ENCODE measurements at places on chromosomes 7 and 10.

DNA sequence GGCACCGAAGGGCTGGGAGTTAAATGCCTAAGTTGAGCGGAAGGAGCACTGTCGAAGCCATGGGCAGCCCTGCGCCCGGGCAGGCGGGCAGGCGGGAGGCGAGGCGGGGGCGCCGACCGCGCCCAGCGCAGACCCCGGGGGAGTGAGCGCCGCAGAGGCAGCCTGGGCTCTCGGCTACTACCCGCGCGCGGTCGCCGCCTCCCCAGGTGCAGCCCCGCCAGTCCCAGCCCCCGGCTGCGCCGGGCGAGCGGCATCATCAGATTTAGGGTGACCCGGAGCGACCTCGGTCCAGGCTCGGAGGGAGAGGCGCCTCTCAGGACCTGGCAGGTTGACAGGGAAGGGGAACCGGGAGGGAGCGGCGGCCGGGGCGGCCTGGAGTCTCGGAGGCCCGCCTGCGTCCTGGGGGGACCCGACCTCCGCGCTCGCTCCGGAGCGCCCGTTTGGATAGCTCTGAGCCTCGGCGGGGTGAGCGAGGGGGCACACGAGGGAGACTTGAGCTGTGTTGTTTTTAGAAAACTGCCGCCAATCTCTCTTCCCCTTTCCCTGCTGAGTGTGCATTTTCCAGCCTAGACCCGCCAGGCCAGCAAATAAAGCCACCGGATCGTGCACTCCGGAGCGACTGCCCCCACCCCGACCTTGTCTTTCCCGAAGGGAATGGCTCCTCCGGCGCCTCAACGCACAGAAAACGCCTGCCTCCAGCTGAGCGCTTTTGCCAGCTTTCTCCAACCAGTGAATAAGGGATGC is 2.3 kb upstream of the NRP1 start:
- peak; percentile 36 for DNase-seq

DNA sequence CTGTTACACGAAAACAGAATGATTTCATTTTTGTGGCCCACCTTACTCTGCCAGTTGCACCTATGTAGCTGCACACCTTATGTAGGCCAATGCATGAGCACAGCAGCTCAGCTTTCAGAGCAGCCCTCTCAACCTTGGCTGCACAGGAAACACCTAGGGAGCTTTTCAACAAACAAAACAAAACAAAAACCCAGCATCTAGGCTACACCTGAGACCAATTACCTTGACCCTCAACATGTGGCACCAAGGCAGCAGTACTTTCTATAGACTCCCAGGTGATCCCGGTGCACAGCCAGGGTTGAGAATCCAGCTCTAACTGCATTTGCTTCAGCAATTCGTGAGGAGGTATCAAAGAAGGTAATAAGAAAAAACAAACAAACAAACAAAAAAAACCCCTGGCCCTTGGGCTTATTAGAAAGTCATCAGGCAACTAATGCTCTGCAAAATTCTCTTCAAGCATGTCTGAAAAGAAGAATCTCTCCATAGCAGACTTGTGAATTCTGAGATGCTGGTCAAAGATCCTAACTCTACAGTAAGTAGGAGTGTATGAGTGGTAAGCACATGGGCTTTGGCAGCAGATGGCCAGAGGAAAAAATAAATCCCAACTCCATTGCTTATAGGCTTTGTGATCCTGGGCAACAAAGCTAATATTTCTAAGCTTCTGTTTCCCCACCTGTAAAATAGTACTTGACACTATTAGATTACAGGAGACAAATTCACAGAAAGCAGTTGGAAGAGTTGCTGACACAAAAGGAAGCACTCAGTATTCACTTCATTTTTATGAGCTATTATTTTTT is 113.4 kb upstream of the NOBOX start:
- DNase-seq = no peak

DNA sequence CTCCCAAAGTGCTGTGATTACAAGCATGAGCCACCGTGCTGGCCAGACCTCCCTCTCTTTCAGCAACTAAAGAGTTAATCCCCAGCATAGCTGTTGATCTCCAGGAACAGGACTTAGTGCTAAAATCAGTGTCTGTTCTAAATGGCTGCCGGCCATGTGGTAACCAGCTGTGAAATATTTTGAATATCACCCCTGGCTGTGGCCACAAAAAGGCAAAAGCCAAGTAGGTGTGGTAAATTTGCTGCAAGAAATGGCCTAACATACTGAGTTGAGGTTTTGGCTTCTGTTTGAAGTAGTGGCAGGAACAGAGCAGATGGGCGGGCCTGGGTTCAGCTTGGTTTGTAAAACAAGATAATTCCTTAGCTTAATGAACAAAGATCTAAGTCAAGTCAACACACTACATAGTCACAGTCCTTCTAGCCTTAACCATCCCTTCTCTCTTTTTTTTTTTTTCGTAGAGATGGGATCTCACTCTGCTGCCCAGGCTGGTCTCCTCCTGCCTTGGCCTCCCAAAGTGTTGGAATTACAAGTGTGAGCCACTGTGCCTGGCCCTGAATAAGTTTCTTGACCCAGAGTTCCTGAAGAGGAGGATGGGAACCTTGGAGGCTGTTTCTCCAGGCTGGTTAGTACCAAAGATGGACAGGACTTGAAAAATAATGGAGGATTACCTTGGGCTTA is 22.7 kb upstream of the AGFG2 start:
- DNase-seq = no peak

GRCh38 chr10:37865264-37865663 is 7.9 kb upstream of the ZNF248 start:
- no peak for DNase-seq

- DNase-seq = no peak
These were observed 56.8 kb upstream of the YAE1 start for GRCh38 chr7:39509436-39509835.

DNA sequence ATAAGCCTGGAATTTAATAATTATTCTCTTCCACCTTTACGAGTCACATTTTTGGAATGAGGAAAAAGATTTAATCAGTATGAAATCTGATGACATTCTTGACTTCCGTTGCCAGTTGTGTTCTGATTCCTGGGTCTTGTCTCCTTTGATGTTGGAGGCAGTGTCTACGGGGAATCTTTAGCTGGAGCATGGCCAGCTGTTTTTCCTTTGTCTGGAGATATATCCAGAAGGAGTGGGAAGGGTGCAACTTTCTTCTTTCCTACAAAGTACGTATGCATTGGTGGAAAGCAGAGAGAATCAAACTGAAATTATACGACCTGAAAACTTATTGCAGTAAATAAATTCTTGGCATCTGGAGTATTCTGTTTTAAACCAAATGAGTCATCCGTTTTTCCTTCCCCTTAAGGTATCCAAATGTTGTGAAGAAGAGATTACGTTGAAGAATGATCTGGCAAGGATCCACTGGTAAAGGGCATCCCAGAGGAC is 6.9 kb upstream of the GNG11 start:
- DNase-seq = no peak

Data from Ammon's horn (tissue), 1 donor.